ENCODE measurements at places on chromosomes 11 and 22.

- DNase-seq = no peak
These were observed 48.5 kb upstream of the A4GALT start for GRCh38 chr22:42769238-42769573.

GRCh38 chr11:12253843-12254281, 123.5 kb upstream of the PARVA start:
- no peak for DNase-seq

DNA sequence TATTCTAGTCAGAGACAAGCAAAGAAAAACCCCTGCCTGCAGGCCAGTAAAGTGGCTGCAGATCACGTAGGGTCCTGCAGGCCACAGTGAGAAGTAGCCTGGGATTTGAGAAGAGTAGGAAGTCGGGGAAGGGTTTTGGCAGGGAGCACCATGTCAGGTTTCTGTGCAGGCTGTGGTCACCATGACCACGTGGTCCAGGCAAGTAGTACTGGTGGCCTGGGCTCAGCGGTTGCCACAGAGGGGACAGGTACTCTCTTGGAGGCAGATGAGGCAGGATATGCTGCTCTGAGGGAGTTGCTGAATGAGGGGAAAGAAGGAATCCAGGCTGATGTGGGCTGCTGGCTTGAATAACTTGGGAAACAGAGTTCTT, 46.5 kb downstream of the PISD start:
- no peak for DNase-seq

DNA sequence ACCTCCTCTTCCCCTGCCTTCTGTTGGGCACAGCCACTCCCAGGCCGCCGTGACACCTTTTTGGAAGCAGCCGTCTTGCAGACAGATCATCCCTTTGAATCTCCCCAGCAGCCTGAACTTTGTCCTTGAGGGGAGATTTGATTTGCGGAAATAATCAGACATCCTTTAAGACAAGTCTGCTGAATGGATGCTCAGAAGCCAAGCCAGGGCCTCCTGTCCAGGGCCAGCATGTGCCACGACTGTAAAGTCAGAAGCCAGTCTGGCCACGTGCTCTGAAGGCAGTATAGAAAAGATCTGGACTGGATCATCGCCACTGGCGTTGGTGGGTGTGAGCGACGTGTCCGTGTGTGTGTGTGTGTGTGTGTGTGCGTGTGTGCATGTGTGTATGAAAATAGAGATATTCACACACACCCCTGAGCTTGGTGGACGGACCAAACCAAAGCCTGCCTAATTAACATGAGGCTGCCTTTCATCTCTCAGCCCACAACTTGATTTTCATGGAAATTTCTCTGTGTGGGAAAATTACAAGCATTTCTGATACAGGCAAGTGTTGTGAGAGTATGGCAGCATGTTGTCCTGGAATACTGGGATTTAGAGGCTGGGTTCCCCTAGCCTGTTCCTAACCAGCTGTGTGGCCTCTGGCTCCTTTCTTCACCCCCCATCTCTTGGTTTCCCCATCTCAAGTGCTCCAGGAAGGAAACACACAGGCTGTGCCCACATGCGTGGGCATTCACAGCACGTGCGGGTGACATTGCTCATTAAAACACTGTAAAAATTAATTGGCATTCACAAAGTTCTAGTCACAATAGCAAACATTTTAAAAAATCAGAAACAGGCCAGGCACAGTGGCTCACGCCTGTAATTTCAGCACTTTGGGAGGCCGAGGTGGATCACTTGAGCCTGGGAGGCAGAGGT, 61.8 kb upstream of the WNT7B start:
- no peak for DNase-seq

DNA sequence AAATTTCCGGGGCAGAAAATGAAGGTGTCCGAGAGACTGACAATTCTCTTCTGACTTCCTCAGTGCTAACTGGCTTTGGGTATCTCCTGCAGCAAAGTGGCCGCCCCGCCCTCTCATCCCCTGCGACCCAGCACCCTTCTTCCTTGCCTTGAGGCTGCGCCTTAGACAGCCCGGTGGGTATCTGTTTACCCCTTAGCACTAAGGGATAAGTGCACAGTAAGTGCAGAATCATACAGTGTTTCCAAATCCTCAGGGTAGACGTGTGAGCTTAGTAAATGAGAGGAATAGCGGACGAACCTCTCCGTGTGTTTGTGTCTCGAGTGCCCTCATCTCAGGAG, 368 bp upstream of the CHORDC1 start:
- DNase-seq = no peak

DNA sequence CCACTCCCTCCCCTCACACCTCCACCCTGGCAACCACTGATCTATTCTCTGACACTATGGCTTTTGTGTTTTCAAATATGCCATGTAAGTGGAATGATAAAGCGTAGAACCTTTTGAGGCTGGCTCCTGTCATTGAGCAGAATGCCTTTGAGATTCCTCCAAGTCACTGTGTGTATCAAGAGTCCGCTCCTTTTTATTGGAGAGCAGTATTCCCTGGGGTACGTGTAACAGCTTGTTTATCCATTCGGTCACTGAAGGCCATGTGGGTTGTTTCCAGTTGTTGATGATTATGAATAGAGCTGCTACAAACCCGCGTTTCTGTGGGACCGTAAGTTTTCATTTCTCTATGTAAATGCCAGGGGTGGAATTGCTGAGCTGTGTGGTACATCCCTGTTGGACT, 10.3 kb downstream of the TP53I11 start:
- DNase-seq = no peak
